ENCODE measurements at places on chromosomes 5 and 9.

- DNase-seq: no peak
Measured at GRCh38 chr9:124264823-124265233, 7.1 kb downstream of the NEK6 start.

DNA sequence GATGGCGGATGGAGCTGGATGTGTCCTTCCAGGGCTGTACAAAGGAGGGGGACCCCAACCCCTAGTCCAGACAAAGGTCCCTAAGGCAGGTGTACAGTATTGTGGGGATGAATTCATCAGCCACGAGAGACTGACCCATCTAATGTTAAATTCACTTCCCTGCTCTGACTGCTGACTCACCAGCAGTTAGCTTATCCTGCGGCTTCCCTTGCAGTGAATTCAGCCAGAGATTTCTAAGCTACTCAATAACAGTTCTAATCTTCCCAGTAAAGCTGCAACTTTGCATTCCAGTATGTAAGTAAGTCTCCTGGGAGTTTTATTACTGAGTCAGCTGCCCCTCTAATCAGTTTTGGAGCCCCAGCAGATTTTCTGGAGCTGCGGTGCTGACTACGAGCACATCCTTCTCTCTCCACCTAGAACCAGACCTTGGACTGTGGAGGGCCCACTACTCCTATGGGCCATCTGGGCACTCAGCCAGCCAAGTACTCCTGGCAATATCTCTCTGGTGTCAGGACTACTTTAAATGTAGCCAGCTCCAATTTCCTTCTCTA lies 16.1 kb downstream of the B4GALT1 start:
- DNase-seq: no peak

GRCh38 chr5:911601-912000 lies 18.9 kb downstream of the TRIP13 start:
- DNase-seq: no peak

DNA sequence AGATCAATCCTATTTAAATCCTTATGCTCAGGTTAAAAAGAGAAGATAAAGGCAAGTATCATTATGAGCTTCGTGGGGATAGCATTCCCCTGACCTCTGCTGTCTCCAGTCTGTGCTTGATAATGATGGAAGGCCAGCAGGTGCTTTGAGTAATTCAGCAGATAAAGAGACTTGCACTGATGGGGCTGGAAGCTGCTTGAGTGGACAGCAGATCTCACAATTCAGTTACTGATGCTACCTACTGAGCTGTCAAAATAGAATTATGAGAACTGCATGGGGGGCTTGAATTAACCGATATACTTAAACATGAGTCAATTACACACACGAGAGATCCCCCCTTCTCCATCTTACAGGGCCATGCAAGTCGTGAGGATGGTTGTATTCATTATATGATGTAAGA lies 107.7 kb upstream of the GPR151 start:
- no peak for DNase-seq

DNA sequence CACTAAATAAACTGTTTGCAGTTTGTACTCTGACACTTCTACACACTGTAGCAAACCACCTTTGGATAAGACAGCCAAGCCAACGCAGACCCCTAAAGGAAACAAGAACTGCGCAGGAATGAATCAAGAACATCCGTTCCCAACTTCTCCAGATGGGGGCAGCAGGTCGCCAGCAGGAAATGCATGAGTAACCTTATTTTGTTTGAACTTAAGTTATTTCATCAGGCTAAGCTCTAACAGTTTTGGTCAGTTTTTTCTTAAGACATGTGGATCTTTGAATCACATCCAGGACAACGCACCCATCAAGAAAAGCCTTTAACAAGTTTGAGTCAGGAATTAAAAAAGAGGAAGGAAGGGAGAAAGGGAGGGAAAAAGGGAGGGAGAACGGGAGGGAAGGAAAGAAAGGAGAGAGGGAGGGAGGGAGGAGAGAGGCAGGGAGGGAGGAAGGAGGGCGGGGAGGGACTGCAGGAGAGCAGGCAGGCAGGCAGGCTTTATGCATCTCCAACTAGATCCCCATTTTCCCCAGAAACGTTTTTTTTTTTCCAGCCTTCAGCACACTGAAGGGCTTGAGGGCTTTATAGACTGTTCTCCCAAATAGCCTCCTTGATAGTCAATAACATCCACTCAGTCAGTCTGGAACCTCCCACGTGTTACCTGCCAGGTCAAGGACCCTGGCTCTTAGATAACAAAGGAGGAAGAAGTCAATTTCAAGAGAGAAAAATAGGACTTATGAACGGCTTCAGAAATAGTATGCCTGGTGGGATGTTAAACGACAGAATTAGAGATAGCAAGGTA lies 22.2 kb downstream of the BHMT start:
- peak; percentile 52 for DNase-seq

- no peak for DNase-seq
Measured at GRCh38 chr9:12908895-12909294, 134.1 kb downstream of the LURAP1L start.

DNA sequence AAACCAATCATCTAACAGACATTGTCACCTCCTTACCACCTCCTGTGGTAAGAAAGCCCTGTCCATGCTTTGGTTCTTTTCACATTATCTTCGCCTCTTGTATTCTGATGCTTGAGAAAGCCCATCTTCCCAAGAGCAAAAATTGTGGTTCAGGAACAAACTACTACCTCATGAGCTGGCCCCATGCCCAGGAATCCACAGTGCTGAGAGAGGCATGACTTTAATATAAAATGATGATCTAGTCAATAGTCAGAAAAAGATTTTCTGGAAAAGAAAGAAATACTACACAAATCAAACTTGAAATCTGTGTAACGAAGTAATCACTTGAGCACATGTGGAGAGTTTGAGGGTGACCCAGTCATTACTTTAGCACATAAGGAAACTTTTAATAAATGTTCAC lies 94.7 kb downstream of the FGF10 start:
- no peak for DNase-seq

- no peak for DNase-seq
Measured at GRCh38 chr5:141958113-141958512, at the start of gene PCDH12. TSS of gene PCDH12 (minus strand) at chr5:141958202. CDS start at chr5:141957851, 351 bp downstream.

DNA sequence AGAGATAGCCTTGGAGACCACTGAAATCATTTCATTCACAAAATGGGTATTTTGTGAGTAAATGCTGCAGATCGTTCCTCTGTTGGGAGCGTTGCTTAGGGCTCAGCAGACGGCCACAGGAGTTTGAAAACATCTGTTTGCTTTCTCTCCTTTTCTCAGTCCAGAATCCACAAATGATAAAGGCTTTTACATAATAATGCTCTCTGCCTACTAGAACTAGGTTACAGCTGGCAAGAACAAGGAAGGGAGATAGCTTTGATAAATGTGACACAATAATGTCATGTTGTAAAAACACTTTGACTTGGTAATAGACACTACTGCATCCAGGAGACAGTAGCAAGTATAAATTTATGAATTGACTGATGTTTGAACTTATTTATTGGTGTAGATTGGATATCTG lies 1072.4 kb upstream of the CDH6 start:
- no peak for DNase-seq

GRCh38 chr5:169828385-169828784 lies 151.9 kb downstream of the INSYN2B start:
- DNase-seq: no peak

- DNase-seq: no peak
Measured at GRCh38 chr5:176178789-176179188, 59.4 kb upstream of the SIMC1 start.

- no peak for DNase-seq
Measured at GRCh38 chr9:136502940-136503550, 20.2 kb upstream of the SEC16A start.

- DNase-seq: no peak
Measured at GRCh38 chr5:50922942-50923767, 256.7 kb downstream of the PARP8 start.

DNA sequence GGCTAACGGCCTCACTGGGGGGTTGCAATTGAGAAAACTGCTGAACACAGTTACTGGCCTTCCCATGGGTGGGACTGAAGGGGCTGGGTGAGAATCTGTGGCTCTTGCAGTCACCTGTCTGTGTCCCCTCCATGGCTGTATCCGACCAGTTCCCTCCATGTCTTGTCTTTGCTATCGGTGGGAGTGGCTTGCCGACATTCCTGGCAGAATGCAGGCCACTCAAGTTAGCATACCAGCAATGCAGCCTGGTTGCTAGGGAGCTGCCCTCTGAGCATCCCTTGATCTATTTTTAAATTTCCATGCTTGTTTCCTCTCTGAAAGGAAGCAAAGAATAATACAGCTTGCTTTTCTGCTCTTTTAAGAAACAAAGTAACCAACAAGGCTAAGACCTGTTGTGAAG lies 1509.7 kb upstream of the WWC1 start:
- no peak for DNase-seq

- DNase-seq: no peak
Measured at GRCh38 chr5:176887252-176887849, 11.8 kb downstream of the HK3 start.

DNA sequence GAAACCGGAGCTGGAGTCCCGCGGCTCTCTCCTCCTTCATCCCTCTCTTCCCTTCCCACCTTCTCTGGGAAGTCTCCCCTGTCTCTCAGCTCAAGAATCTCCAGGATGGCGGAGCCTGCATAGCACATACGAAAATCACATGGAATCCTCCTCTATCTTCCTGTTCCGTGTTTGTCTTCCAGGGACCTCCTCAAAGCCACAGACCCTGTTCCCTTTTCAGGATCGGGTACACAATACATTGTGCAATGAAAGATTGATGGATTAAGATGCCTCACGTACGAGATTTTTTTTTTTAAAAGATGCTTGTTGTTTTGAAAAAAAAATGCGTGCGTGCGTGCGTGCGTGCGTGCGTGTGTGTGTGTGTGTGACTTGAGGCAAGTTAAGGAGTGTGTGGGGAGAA lies 46.6 kb upstream of the OLFM1 start:
- DNase-seq: no peak

- DNase-seq: no peak
Measured at GRCh38 chr9:129964901-129965734, 77.9 kb downstream of the FNBP1 start.

- DNase-seq: no peak
Measured at GRCh38 chr5:18202164-18202563, 567.9 kb downstream of the TAF11L14 start.

DNA sequence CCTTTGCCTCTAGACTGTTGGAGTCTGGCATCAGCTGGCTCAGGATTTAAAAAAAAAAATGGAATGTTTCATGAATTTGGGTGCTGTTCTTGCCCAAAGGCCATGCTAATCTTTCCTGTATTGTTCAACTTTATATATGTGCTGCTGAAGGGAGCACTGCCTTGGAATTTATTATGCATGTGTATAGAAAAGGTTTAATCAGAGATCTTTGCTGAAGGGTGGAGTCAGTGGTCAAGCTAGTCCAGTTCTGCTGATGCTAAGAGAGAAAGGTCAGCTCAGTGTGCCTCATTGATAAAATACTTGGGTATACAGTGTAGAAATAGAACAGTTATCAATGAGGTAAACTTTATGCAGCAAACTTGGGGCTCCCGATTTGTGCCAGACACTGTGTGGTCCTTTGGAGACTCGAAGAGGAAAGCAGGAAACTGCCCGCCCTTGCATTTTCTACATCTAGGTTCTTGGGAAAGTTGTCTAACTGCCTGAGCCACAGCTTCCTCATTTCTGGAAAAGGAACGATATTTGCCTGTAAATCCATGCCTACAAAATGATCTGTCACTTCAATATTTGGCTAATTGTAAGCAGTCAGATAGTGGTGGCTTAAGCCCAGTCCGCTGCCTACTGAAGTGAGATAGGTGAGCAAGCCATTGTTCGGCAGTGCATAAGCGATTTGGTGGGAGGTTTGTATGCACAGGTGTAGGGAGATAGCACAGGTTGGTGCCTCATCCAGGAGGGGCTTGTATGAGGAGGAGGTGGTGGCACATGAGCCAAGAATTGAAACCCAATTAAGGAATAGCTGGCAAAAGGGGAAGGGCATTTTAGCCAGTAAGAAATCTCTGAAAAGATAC lies 29.2 kb upstream of the GTF2H2C start:
- DNase-seq: no peak

- no peak for DNase-seq
Measured at GRCh38 chr5:98679963-98680362, 93.5 kb upstream of the RGMB start.

DNA sequence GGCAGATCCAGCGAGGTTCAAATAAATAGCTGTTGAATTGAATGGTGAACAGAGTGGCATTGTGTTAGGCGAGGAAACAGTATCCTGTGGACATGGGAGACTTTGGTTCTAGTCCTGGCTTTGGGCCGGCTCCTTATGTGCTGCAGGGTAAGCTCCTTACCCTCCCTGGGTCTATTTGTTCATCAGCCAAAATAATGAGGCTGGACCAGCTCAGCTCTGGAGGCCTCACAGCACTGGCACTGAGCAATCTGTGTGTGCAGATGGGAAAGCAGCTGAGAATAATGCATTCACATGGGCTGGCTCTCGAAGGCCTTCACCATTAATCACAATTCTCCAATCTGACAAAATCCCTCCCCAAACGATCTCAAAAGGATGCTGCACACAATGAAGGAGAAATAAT lies 81.9 kb downstream of the APBA1 start:
- DNase-seq: no peak

- no peak for DNase-seq
Measured at GRCh38 chr9:138051586-138052321, 174.2 kb downstream of the CACNA1B start.

DNA sequence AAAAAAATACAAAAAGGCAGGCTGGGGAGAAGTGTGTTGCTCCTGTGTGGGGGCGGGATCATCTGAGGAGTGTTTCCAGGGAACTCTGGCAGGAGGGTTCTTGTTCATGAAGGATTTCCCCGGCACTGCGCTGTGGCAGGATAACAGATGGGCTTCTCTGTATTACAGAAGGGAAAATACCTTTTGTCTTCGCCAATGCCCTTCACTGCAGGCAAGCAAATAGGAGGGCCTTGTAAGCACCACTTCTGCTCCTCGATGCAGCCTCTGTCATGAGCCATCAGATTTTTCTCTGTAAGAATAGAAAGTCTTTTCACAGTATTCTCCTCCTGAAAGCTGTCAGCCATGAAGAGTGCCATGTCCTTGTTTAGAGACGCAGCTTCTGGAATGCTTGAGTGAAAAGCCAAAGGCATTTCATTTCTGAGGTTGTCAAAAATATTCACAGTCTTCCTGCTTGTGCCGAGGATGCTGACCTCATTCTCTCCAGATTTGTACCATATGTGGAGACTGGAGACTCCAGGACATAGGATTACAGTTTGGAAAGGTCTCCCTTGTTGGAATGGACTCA lies 294.0 kb downstream of the YTHDC2 start:
- no peak for DNase-seq

- DNase-seq: no peak
Measured at GRCh38 chr5:143241892-143242291, 161.6 kb downstream of the NR3C1 start.

GRCh38 chr9:14231196-14231990 lies 82.5 kb downstream of the NFIB start:
- no peak for DNase-seq

GRCh38 chr5:90909940-90910339 lies 351.3 kb downstream of the ADGRV1 start:
- DNase-seq: no peak

GRCh38 chr5:116448870-116449427 lies 125.7 kb downstream of the SEMA6A start:
- no peak for DNase-seq

GRCh38 chr5:135829681-135830383 lies 4.6 kb upstream of the SLC25A48 start:
- peak; percentile 33 for DNase-seq

DNA sequence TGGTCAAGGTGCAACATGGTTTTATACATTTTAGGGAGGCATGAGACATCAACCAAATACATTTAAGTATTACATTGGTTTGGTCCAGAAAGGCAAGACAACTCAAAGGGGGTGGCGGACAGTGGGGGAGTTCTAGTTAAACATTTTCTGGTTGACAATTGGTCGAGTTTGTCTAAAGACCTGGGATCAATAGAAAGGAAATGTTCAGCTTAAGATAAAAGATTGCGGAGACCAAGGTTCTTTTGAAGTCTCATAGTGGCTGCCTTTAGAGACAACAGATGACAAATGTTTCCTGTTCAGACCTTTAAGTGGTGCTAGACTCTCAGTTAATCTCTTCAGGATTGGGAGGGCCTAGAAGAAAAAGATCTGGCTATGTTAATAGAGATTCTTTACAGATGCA lies 47.7 kb upstream of the TTC39B start:
- no peak for DNase-seq
